ENCODE measurements at places on chromosomes 11 and 22.

DNA sequence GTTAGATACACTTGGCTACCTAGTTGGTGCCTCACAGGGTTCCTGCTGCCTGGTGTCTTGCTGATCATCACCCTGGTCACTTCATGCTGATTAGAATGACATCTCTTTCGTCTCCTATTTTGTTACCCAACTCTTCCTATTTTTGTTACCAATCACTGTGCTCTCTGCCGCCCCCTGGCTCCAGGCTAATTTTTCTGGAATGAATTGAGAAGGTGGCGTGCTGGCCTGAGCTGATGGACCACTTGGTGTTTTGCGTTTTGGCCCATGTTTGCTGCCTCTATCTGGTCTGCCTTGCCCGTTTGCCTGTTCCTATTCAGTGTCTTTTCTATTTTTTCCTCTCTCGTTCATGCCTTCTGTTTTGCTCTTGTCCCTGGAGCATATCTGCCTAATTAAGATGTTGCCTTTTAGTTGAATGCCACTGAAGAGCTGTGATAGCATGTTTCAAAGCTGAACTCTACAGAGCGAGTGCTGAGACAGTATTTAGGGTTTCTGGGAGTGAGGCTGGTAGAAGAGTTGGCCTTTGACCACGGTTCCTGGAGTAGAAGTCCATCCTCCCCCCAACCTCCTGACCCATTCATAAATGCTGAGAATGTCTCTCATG is 5.9 kb upstream of the ATF4 start:
- DNase-seq, result peak; percentile 85

GRCh38 chr11:64482588-64482987 is 108.4 kb upstream of the SLC22A12 start:
- DNase-seq, result no peak

GRCh38 chr22:20131597-20131858 is at the start of gene ZDHHC8:
Gene ZDHHC8, plus strand, starts transcription at chr22:20131804. Its CDS starts 144 bp downstream, at chr22:20131948.
- DNase-seq, result no peak

DNA sequence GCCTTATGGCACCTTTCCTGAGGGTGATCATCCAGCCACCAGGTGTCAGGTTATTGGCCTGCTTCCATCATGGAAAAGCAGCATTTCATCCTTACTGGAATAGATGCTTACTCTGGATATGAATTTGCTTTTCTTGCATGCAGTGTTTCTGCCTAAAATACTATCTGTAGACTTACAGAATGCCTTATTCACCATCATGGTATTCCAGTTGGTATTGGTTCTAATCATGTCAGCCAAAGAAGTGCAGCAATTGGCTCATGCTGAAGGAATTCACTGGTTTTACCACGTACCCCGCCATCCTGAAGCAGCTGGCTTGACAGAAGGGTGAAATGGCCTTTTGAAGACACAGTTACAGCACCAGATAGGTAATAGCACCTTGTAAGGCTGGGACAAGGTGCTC is 194.2 kb downstream of the AASDHPPT start:
- no peak for DNase-seq

GRCh38 chr22:37126882-37127281 is 17.4 kb upstream of the TMPRSS6 start:
- no peak for DNase-seq

DNA sequence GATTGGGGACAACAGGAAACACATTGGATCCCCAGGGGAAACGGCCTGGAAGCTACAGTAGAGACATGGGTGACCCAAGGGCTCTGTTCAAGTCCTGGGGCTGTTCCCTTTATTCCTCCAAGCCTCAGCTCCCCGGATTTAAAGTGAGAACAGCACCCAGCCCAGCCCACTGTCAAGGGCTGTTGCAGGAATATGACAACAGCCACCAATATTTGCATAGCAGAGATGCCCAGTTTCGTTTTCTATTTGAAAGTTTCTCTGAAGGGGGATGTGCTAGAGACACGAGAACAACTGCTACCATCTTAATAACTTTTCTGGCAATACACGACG is 81.1 kb upstream of the WNT7B start:
- DNase-seq, result no peak

DNA sequence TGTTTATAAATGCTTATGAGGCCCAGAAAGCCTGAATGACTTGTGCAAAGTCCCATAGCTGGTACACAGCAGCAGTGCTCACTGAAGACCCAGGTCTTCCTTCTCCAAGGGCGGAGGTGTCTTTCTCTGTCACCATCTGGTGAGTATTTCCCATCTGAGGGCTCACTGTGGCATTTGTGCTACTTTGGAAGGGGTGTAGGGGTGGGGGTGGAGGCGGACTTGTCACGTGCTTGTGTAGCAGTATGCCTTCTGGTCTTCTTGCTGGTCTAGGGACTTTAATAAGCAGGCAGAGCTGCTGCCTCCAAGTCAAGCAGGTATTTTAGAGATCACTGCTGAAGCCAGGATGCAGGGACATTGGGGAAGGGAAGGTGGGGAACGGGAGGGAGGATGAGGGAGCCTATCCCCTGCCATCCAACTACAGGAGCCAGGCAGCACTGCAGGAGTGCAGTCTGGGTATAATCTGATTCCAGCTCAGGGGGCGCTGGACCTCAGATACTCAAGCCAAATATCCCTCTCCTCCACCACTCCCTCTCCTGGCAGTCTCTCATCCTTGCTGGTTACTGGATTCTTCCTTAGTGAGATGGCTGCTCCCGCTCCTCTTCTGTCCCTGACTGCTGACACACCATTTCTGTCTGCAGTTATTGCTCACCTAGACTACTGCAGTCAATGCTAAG is 3.4 kb downstream of the ABCC8 start:
- peak; percentile 73 for DNase-seq

GRCh38 chr11:121595717-121596161 is 143.0 kb upstream of the SORL1-AS1 start:
- no peak for DNase-seq

DNA sequence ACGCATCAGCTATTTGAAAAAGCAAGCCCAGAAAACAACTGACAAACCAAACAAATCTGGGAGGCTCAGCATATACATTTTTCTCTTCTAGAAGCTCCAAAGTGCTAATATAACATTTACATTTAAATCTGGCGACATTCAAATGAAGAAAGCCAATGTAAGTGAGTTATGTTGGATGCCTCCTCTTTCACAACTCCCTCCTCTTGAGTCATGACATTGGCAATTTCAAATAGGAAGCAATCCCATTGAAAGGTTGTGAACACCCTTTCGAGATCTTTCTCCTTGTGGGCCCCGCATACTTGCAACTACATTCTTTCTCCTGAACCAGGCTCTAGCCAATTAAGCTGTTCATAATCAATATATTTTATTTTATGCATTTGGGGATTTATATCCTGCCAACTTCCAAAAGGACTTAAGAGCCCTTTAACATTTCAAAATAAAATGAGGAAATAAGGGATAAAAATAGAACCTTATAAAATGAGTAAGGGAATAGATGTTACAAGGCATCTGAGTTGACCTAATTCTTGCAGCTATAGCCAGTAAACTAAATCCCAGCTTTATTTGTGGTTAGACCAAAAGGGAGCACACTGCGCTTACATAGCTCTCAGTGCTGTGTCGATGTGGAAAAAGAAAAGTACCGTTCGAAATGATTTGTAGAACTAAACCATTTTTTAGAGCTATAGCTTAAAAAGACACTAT is 129.5 kb upstream of the SESN3 start:
- no peak for DNase-seq

- DNase-seq, result no peak
These were observed 769.1 kb upstream of the LUZP2 start for GRCh38 chr11:23727794-23728193.

GRCh38 chr22:42368379-42369249 is 63.6 kb downstream of the NFAM1 start:
- DNase-seq, result peak; percentile 48

DNA sequence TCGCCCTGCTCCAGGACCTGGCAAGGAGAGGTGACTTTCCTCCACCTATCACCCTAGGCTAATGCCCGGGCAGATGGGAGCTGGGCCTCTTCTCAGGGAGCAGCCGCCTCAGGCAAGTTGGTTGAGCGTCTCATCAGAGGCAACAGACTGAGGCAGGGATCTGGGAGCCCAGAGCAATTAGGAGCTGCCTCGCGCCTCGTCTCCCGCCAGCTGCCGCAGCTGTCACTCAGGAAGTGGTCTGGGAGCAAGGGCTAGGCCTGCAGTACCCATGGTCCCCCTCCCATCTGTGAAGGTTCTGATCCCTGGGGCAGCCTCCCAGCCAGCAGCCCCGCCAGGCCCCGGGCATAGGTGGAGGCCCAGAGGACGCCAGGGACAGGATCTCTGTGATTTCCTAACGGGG is 4.6 kb upstream of the CABP7 start:
- peak; percentile 82 for DNase-seq

DNA sequence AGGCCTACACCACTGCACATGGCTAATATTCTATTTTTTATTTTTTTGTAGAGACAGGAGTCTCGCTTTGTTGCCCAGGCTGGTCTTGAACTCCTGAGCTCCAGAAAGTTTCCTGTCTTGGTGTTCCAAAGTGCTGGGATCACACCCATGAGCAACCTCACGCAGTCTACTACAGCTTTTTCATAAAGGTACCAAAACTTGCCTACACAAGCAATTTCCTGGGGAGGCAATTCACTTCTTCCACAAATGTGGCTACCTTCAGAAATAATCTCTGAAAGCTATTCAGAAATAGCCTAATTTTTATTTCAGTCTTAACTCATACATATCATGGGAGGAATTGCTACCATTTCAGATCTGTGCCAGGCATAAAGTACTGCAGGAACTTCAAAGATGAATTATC is 11.4 kb downstream of the SLC35F2 start:
- DNase-seq, result no peak

DNA sequence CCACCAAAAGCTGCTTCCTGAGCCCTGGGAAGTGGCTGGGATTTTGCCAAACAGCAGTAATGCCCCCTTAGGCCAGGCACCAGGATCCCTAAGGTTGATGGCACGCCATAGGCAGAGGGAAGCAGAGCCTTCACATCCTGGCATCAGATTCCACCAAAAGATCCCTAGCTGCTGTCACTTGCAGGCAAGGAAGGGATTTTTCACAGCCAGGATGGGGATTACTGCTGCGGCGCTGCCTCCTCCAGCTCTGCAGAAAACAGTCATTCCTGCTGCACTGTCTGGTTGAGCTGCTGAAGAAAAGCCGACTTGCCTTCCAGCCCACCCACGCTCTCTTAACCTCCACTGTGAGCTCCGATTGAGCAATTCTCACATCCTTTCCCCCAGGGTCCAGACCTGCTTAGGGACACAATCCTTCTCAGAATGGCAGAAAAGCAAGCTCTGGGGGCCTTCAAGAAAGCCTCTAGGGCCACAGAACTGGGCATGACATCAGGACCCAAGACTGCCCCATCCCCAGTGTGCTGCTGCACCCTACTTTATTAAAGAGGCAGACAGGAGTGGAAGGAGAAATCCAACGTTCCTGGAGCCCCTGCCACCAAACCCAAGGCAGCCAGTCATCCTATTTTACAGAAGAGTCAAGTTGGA is 19.9 kb downstream of the SYN3 start:
- DNase-seq, result no peak

DNA sequence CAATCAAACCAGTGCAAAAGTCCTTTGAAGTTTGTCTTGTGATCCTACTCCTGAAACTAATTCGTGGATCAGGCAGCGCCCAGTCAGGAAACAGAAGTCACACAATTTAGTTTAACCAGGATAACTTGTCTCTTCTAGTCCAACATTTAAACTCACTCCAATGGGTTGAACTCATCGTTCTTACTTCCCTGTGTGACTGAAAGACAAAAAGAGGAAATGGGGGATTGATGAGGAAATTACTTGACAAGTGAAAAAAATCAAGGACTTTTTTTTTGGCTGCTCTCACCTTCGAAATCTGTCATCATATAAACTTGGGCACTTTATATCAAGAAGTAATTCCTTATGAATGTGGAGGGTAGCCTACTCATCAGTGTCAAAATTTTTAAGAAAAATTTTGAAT is 78.4 kb downstream of the HSD17B12 start:
- no peak for DNase-seq

GRCh38 chr11:34427186-34427805 is 11.4 kb upstream of the CAT start:
- no peak for DNase-seq

DNA sequence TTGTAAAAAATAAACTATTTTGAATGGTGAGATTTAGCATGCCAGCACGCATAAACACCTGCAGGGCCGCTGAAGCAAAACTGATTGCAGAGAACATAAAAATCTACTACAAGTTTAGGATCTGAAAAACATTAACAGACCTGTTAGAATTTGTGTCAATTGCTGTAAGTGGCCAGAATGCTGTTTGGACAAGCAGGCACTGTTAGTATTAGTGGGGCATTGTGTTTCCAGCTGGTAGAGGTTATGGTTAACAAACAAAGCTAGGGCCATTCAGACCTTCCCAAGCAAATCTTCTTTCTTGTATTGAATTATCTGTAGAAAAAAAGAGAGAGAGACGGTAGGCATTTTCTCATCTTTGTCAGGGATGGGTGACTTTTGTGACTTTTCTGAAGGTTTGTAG is 57.6 kb upstream of the OLFML1 start:
- DNase-seq, result no peak

DNA sequence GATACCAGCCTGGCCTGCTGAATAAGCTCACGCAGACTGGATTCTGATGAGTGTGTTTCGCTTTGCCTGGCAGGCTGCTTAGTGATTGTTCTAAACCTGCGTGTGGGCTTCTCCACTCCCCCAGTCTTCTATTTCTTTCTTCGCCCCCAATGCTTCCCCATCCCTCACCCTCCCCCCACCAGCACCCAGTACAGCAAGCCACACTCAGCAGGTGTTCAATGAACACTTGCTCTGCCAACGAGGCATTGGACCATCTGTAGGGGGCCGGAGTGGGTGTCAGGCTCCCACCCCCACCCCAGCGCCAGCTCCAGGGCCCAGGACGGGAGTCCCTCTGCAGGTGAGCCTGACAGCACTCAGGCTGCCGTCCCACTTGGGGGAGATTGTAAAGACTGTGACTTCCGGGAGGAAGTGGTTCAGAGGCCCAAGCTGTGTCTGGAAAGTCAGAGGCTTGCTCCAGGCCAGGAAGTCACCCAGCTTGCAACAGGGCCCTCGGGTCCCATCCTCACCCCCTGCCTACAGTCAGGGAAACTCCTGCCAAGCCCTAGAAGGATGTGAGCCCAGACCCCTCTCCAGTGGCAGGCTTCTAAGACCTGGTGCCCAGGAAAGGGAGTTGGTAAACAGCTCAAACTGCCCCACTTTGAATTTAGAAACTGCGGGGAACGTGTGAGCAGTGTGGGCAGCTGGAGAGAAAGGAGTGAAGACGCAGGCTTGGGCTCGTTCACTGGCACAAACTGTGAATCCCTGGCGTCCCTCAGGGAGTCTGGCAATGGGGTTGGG is 66.3 kb upstream of the PRDM11 start:
- DNase-seq, result no peak

- no peak for DNase-seq
These were observed 30.0 kb downstream of the FSHB start for GRCh38 chr11:30260813-30261212.

- DNase-seq, result no peak
These were observed 34.7 kb downstream of the ALG9 start for GRCh38 chr11:111836721-111837120.

Data from glutamatergic neuron (in vitro differentiated cells).